ENCODE measurements at places on chromosomes 4 and X.

DNA sequence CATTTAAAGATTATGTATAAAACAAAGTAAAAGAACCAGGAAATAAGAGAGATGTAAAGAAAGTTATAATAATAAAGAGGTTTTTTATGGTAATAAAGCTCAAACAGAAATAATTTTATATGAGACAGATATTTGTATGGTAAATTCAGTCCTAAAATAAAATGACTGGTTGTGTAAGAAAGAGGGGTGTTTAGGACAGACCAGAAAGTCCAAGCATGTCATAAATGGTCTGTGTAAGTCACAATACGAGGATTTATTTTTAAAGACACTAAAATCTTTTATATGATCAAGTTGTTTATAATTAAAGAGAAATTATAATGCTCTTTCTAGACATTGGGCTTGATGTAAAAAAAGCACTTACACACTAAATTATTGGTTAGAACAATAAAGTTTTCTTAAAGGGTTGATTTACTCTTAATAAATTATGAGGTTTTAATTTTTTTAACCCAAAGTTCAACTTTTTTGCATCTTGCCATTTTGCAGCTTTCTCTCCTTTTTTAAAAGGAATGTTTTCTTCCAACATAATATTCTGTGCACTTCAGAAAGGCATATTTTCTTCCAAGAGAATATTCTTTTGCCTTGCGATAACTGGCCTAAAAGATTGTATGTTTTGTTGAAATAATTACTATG, 61.9 kb upstream of the TCEAL2 start:
- no peak for DNase-seq

DNA sequence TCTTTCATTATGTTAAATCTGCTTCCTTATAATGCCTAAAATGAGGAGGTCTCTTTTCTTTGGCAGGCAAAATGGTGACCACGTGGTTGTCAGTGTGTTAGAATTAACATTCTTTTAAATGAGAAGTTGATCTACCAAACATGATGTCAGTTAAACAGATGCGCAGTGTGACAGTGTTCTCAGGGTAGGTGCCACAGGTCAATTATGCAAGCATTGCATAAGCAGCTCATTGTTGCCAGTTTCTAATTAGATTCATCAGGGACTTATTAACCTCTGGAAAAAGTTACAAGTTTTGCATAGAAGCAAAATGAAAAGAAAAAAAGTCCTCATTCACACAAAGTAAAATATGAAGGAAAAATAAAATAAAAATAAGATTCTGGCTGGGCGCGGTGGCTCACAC, 324.1 kb upstream of the GALNT7 start:
- DNase-seq, result no peak

DNA sequence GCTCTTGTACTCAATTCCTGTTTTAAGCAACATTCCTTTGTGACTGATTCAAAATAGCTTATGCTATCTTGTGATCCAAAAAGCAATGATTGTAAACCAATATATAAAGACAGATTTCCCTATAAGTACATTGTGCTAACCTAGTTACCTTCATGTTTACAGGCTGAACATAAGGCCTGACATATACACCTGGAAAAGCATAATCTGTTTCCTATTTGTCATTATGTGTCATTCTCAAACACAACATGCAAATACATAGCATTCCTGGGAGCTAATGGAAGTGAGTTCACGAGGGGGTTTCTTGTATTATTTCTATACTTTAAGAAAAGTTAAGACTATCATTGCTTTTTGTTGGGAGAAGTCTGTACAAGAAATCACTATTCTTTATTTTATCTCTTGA, 638.1 kb upstream of the AGA start:
- no peak for DNase-seq

- DNase-seq, result no peak
Observed at GRCh38 chrX:134741746-134742145, 83.5 kb upstream of the PLAC1 start.

DNA sequence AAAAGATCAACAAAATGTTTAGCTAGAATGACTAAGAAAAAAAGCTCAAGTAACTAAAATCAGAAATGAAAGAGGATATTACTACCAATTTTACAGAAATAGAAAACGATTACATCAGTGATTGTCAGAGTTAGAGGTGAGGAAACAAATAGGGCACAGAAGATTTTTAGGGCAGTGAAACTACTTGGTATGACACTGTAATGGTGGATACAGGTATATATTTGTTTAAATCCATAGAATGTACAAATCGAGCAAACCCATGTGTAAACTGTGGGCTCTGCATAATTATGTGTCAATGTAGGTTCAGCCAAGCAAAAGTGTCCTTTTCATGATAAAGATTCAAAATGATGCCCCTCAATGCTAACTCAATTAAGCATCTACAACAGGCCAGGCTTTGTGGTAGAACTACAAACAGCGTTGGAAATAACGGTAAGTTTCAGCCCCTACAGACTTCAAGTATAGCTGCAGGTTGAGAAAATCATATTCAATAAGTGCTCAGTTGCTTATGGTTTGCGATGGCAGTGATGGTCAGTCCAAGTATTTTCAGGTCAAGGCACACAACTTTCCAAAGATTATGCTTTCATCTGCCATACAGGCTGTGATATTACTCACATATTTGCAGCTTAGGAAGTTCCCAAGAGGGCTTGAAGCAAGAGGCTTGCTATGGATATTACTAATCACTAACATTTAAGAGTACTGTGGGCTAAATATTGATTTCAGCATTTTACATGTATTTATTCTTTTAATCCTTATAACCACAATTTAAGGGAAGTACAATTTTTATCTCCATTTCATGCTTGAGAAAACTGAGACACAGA, 158.6 kb downstream of the TET2 start:
- no peak for DNase-seq

- no peak for DNase-seq
Observed at GRCh38 chr4:147837435-147837834, 105.5 kb downstream of the ARHGAP10 start.

DNA sequence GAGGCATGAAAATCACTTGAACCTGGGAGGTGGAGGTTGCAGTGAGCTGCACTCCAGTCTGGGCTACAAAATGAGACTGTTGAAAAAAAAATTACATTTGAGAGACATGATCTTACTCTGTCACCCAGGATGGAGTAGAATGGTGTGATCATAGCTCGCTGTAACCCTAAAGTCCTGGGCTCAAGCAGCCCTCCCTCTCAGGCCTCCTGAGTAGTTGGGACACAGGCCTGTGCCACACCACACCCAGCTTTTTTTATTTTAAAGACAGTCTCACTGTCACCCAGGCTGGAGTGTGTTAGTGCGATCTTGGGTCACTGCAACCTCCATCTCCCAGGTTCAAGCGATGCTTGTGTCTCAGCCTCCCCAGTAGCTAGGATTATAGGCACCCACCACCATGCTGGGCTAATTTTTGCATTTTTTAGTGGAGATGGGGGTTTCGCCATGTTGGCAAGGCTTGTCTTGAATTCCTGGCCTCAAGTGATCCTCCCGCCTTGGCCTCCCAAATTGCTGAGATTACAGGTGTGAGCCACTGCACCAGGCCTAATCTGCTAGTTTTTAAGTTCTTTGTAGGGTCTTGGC, 6.1 kb downstream of the RPS3A start:
- no peak for DNase-seq

- no peak for DNase-seq
Observed at GRCh38 chr4:83917572-83917971, 381.7 kb downstream of the GPAT3 start.

GRCh38 chrX:64976673-64977040, 407 bp upstream of the ZC4H2 start:
- DNase-seq, result no peak

- DNase-seq, result no peak
Observed at GRCh38 chr4:84126061-84126787, 372.9 kb downstream of the NKX6-1 start.

- DNase-seq, result no peak
Observed at GRCh38 chr4:184941671-184942418, 76.4 kb upstream of the HELT start.

GRCh38 chrX:3244955-3245354, 101.5 kb downstream of the MXRA5 start:
- DNase-seq, result no peak

DNA sequence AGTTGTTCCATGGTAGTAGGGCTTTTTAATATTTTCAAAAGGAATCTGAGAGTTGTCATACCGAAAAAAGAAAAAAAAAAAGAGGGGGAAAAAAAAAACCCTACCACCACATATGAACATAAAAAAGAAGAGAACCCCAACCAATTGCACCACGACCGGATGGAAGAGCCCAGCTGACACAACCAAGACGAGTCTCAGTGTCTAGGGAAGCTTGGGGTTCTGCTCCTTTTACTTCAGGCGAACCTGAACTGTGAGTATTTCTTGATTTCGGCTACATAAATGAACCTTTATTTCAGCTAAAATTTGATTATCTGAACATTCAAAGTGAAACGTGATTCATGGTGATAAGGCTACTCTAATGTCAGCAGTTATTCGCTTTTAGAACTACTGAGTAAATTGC, at the start of gene GPR34:
TSS of gene GPR34 (plus strand) at position 139 of the 400 bp plus-strand sequence. CDS start 6,661 bp downstream, outside the sequence.
- DNase-seq, result no peak

DNA sequence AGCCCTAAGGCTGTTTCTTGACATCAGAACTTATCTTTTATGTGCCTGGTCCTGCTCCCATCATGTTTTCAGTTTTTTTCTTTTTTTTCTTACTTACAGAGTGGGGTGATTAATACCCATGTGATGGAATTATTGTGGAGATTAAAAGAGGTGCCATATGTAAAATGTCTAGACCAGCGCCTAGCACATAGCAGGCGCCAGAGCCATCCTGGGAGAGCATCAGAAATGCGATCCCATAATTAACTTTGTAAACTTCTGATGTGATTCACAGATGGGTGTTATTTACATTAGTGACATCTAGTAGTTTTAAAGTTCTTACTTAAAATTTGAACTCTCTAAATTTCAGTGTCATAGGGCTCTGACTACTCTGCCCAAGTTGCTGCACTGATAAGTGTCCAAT, 66.2 kb upstream of the PGRMC2 start:
- DNase-seq, result no peak

DNA sequence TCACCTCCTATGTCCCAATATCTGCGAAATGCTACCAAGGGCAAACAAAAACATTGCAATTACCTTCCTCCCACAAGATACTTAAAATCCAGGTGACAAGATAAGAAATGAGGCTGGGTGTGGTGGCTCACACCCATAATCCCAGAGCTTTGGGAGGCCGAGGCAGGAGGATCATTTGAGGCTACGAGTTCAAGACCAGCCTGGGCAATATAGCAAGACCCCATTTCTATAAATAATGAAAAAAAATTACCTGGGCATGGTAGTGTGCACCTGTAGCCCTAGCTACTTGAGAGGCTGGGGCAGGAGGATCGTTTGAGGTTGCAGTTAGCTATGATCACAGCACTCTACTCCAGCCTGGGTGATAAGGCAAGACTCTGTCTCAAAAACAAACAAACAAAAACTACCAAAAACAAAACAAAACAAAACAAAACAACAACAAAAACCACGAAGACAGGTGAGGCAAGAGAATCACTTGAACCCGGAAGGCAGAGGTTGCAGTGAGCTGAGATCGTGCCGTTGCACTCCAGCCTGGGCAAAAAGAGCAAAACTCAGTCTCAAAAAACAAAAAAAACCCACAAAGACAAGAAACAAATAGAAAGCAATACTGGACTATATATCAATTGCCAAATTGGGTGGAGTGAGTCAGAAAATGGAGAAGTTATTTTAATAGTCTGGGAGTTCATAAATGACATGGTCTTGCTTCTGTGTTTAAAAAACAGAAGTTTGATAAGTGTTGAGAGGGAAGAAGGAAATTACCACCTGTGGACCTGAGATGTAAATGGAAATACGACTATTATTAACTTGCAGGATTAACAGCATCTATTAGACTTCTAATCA, 176.5 kb downstream of the FBXW7 start:
- DNase-seq, result no peak

- DNase-seq, result no peak
Observed at GRCh38 chr4:19403786-19404370, 847.8 kb upstream of the SLIT2 start.

DNA sequence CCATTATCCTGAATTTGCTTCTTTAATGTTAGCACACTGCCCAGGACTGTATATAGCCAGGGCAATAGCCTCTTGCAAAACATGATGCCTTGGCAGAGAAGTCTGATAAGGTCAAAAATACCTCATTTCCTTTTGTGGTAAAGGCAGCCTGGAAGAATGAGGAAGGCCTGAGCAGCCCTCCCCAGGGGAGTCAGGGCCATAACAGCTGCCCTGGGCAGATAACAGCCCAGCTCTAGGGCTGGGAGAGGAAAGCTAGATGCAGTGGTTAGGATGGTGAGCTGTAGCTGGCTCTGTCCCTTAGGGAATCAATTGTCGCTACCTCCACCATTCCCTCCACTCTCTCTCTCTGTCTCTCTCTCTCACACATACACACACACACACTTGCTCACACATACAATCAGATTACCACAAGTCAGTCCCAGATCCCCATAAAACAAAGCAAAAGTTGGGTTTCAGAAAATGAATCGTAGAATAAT, 29.2 kb downstream of the EFHC2 start:
- no peak for DNase-seq

DNA sequence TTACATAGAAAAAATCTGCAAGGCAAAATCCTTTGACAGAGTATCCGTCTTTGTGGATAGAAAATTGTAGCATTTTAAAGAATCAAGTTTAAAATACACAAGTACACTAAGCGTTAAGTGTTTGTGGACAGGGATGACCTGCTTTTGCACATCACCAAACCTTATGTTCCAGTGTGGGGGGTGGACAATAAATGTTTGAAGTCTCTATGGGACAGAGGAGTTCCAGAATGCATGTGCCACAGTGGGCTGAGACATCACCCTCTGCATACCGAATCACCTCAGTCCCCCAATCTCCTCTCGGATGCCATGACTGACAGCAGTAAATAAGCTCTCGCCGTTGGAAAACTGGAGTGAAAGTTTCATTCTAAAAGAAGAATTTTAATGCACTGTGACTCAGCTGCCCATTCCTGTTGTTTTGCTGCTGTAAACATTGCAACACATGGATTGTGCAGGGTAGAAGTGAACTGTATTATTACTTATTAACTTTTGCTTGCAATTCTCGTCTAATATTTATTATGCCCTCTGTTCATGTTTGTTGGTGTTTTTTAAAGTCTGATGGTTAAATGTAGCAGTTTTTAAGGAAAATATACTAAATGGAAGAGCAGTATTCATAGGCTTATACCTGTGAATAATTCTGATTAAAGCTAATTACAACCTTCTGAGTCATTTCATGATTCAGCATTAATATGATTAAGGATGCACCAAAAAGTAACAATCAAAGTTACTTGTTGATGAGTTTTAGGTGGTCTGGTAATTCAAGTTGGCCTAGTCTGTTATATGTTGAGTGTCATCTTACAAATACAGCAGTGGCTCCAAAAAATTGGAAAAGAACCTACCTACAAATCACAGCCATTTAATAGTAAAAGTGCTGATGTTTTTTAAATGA, 24.0 kb downstream of the CDKN2AIP start:
- no peak for DNase-seq

DNA sequence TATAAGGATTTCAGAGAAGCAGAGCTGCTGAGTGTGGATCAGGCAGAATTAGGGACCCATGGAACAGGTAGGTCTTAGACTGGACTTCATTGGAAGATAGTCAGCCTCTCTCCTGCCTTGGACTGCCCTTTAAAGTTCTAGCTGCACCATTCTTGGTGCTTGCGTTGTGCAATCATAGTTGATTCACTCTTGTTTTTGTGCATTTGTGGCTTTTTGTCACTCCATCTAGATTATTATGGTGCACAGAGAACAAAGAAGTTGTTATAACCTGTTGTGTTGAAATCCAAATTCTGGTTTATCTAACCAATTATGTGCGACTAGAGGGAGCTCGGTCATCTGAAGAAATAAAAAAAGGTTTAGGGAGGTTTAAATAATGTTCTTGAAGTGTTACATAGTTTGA, 59.3 kb downstream of the JADE1 start:
- no peak for DNase-seq

All from NCI-H526 treated with DMSO at 0.1 percent for 48 hours (cell line).